ENCODE measurements at places on chromosomes 5 and 9. TPM values are rescaled to one million over a fixed set of nuclear protein-coding genes. Genes with fewer than 3 reads are reported as not detected.

- no peak for ATAC-seq
Observed at GRCh38 chr9:72882117-72882775, 70.6 kb downstream of the ALDH1A1 start.

GRCh38 chr5:178292826-178293205, 60.2 kb upstream of the PHYKPL start:
- ATAC-seq: no peak

DNA sequence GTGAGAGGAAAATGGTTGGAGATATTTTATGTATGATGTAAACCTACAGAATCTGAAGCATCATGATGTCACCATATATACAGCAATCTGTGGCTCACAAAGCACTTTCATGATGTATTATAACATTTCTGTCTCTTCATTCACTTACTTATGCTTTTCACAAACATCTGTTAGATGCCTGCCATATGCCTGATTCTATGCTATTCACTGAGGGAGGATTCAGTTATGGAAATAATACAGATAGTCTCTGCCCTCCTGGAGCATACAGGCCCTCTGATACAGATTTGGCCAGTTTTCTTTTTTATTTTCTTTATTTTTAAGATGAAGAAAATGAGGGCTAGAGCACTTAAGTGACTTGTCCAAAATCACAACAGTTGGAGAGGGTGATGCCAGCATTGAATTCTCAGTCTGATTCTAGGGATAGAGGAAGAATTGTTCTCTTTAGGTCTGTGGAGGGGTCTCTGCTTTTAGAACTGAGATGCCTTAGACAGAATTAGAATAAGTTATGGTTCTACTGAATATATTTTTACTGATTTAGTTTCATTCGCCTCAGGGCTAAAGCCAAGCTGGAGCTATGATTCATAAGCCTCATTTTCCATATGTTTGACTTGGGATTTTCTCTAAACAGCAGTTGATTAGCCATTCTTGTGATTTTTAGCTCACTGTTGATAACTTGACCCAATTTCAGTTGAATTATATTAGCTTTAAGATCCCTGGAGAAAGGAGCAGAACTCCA, 636.4 kb downstream of the PRELID2 start:
- no peak for ATAC-seq

PHYHD1 gene
- total RNA-seq: 9.6 TPM

DNA sequence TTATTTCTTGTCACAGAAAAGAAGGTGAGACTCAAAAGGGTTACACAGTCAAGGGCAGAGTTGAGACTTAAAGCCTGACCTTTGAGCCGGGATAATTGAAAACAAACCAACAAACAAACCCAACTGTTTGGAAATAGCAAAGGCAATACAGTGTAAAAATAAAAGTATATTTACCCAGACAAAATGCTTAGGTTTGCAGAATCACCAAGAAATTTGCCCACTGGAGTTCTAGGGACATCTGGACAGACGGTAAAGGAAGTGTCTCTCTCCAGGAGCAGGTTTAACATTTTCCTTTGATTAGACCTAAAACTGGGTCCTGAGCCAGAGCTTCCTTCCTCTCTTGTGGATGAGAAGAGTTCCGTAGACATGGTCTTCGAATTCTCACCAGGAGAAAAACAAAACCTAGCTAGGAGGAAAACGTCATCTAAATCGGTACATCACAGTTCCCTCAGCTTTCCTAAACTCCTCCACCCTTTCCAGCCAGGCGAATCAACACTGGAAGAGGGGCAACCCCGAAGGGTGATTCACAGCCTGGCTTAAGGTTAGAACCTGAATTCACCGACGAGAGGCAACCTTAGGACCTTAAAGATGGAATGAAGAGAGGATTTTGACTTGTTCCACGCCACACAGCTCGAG, 673 bp downstream of the CDC25C start:
- no peak for ATAC-seq

IFNA13 gene
- not detected for total RNA-seq

DNA sequence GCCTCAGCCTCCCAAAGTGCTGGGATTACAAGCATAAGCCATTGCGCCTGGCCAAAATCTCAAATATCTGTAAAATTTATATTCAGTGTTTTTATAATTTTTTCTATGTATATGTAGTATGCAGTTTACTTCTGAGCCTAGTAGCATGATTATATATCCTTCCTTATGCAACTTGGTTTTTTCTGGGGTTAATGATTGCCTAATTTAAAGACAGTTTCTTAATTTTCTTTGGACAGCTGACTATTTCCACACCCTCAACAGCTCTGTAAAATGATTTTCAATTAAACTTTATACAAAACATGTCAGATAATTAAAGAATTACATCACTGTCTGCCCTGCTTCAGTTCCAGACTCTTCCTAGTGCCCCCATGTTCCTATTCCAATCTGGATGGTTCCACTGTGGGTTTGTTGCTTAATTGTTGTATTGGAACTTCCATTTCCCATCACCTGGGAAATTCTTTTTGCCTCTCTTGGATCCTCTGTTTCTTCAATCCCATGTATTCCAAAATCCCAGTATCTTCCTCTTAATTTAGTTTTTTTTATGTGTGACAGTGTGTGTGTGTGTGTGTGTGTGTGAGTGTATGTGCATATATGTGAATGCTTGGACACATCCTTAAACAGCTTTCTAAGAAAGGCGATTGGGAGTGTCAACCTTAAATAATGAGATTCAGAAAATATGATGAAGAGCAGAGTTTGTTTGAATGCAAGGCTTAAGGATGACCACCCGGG, 53.2 kb downstream of the C5orf22 start:
- ATAC-seq: no peak

DNA sequence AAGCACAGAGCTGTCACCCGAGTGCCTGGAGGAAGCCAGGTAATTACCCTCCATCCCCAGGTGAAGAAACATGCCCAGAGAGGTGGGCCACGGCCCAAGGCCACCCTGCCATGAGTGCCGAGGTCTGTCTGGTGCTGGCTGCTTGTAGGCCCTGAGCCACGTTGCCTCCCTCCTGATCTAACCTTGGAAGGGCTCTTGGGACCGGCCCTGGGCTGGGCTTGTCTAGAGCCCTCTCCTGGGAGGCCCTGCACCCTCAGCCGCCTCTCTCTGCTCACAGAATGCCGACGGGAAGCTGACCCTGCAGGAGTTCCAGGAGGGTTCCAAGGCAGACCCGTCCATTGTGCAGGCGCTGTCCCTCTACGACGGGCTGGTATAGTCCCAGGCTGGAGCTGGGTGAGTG, 39.4 kb upstream of the HMCN2 start:
- ATAC-seq: no peak

TICAM2 gene
- total RNA-seq: 1.6 TPM

GRCh38 chr9:119368681-119369581, at the start of gene BRINP1:
Gene BRINP1 (minus strand): TSS chr9:119369435. CDS start chr9:119313355, 56,080 bp downstream.
- ATAC-seq: no peak

ARSI gene
- total RNA-seq: 8.3 TPM

- no peak for ATAC-seq
Observed at GRCh38 chr5:148482196-148482595, 98.4 kb downstream of the FBXO38 start.

SAPCD2 gene
- 0.23 TPM for total RNA-seq

GRCh38 chr9:37669232-37669631, 18.5 kb downstream of the FRMPD1 start:
- ATAC-seq: no peak

- no peak for ATAC-seq
Observed at GRCh38 chr9:70673844-70674243, 259.4 kb upstream of the KLF9 start.

DNA sequence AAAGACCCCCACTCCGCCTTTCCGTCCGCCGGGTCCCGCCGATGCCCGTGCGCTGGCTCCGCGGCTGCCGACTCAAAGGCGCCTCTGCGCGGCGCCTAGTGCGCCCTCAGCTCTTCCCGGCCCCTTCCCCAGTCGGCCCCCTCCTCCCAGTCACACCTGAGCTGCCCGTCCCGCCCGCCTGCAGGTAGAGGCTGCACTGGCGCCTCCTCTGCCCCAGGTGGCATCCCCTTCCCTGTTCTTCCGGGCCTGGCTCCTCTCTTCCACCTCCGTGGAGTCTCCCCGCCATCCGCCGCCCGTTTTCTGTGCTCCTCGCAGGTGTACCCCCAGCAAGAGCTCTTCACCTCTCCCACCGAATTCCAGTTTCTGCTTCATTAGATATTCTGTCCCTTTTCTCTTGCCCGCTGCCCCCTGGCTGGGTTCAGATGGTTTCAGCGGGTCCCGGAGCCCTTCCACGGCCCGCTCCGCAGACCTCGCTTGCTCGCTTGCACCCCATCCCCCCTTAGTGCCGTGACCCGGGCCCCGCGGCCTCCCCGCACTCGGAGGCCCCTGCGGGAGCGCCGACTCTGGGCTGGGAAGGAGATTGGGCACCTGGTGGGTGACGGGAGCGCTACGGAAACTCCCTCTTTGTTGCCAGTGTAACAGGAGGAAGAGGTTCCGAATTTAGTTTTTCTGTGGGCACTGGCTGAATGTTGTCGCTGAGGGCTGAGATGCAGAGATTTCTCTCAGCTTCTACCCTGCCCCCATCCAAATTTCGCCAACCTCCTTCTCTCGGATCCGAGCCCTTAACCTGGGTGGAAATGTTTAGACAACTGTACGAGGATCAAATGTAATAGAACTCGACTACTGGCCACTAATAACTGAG, 809 bp downstream of the SLC44A1 start:
- ATAC-seq: no peak

ZNF883 gene
- 0.62 TPM for total RNA-seq

- ATAC-seq: no peak
Observed at GRCh38 chr9:7293091-7293490, 506.5 kb downstream of the DMAC1 start.

DNA sequence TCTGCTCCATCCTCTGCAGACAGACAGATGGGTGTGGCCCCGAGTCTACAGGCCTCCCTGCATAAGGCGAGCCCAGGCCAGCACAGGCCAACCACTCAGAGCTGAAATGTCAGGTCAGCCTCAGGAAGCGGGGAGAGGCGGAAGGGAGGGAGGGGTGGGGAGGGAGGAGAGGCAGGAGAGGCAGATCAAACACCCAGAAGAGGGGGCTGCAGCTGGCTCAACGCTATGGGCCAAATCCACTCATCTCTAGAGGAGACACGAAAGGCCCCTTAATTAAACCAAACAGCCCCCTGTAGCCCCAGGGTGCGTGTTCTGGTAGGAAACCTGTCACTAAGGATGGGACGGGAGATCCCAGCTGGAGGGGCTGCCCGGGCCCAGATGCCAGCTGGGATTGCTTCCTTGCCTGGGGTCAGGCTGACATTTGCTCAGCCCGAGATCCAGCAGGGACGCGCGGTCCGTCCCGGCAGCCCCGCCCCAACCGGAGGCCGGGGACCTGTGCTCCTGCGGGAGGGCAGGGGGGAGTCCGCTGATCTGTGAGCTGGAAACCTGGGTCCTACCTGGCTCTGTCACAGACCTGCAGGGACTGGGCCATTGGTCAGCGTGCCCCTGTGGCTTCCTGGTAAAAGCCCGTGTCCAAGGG, 97.2 kb upstream of the SARDH start:
- ATAC-seq: no peak

GRCh38 chr9:80134487-80134886, 562.7 kb downstream of the TLE4 start:
- no peak for ATAC-seq

NUTM2F gene
- total RNA-seq: not detected

Measured in gastroesophageal sphincter (tissue), 4 donors.